ENCODE measurements at places on chromosomes 3 and 15.

DNA sequence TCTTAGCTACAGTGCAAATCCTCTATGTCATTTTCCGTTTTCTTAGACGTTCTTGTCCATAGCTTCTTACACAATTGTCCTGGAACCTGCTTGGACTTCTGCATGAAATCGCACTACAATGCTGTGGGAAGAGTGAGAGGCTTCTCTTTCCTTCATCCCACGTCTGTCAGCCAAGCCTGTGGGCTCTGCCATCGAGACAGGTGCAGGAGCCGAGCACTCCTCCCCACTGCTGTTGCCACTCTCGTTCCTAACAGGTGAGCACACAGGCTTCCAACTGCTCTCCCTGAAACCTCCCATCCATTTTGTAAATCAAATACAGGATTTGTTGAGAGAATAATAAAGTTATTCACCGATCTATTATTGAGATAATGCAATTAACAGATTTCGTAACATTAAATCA lies 23.5 kb downstream of the ZXDC start:
- DNase-seq: no peak

- DNase-seq: no peak
These were observed 52.4 kb upstream of the SELENOK start for GRCh38 chr3:53944028-53944427.

GRCh38 chr3:120681506-120682038 lies 467 bp downstream of the HGD start:
- no peak for DNase-seq

- no peak for DNase-seq
These were observed 146.5 kb upstream of the ARPP21 start for GRCh38 chr3:35492841-35493240.

GRCh38 chr3:156551746-156552145 lies 3.2 kb downstream of the SSR3 start:
- peak; percentile 87 for DNase-seq

DNA sequence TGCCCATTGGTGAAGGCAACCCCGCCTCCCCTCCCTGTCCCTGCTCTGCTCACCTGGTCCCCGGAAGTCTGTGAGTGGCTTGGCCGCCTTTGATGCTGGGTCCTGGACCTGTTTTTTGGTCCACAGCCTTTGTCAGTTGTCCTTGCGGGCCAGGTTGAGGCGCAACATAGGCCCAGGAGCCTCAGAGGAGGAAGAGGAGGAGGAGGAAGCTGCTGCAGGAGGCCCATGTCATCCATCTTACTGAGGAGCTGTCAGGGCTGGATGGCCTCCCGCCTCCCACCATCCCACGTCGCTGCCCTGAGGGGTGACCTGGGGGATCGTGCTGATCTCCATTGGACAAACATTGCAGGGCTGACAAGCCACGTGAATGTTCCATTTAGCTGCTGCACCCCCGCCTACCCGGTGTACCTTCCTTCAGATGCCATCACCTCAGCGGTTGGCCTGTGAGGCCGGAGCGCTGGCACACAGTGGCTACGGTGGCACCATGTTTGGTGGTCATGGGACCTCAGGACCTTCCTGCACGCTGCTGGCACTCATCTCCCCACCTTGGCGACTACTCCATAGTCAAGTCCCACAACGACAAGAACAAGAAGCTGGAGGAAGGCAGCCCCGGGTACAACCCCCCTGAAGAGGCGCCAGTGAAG lies 106.3 kb downstream of the SMAD6 start:
- no peak for DNase-seq

- DNase-seq: peak; percentile 73
These were observed 56.0 kb downstream of the ZMAT3 start for GRCh38 chr3:179015551-179016020.

DNA sequence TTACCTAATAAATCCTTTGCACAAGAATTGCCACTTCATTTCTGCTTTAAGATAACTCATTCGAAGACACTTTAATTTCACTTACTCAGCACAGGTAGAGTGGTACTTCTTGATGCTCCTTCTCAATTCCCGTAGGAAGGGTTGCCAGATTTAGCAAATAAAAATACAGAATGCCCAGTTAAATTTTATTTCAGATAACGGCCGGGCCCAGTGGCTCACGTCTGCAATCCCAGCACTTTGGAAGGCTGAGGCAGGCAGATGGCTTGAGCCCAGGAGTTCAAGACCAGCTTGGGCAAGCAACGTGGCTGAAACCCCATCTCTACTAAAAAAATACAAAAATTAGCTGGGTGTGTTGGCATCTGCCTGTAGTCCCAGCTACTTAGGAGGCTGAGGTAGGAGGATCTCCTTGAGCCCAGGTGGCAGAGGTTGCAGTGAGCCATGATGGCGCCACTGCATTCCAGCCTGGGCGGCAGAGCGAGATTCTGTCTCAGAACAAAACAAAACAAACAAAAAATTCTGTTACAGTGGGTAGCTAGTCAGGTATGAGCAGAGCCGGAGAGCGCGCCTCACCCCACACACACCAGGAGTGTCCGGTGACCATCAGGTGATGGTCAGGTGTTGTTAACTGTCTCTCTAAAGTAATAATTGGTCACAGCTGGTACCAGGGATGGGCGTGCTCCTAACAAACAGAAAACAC lies 92.8 kb downstream of the DNAH12 start:
- no peak for DNase-seq

- DNase-seq: no peak
These were observed 137.4 kb downstream of the GAP43 start for GRCh38 chr3:115760716-115761115.

DNA sequence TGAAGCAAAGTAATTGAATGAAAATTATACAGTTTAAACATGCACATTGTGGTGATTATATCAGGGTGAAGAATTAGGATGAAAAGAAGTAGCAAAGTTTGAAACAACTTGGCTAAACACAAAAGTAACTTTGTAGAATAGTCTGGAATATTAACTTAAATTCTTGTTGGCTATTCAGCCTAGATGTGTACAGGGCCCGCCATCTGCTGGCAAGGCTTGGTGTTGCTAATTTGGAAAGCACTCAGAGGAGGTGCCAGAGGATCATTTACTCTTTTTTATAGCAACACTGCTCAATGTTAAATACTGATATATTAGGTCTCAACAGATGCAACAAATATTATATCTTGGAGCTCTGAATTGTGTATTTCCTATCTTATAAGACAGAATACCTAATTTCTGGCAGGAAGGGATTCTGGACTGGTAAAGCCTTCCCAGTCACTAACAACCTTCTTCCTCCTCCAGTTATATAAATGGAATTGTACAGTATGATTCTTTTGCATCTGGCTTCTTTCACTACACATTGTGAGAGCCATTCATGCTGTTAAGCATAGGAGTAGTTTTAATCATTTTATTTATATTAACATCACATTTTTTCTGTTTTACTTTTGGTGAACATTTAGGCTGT lies 36.1 kb downstream of the TTC23 start:
- DNase-seq: peak; percentile 68

GRCh38 chr3:48409291-48410201 lies 20.3 kb downstream of the PLXNB1 start:
- no peak for DNase-seq

DNA sequence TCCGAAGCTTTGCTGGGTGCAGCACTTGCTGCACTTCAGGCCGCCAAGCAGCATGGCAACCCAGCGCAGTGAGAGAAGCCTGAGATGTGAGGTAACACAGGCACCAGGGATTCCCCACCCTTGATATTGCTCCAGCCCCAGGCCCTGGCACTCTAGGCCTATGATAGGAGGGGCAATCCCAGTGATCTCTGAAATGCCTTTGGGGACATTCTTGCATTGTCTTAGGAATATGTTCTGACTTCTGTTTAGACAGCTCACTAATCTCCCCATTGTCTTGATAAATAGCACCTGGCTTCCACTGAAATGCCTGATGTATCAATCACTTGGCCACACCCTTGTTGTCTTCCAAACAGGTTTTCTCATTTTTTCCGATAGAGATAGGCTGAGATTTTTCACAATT lies 102.8 kb downstream of the SOX14 start:
- no peak for DNase-seq

GRCh38 chr3:167872032-167872431 lies 136.5 kb downstream of the SERPINI1 start:
- no peak for DNase-seq

DNA sequence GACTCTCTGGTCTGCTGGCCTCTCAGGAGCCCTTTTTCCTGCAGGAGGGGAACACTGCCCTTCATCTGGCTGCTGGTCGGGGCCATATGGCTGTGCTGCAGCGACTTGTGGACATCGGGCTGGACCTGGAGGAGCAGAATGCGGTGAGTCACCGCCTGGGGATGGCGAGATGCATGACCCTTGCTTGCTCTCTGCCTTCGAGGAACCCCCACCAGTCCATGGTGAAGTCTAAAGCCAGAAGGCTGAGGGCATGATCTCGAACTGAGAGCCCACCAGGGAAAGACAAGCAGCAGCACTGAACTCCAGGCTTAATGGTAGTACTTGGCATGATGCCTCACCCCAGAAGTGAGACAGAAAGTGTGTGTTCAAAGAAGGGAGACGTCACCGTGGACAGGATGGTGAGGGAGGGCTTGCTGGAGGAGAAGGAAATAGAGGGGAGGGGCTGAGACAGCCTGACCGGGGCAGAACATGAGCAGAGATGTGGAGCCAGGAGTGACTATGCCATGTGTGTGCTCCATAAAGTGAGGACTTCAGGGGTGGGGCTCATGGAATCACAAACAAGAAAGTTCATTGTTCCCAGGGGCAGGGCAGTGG lies 19.2 kb downstream of the ANKDD1A start:
- peak; percentile 19 for DNase-seq

DNA sequence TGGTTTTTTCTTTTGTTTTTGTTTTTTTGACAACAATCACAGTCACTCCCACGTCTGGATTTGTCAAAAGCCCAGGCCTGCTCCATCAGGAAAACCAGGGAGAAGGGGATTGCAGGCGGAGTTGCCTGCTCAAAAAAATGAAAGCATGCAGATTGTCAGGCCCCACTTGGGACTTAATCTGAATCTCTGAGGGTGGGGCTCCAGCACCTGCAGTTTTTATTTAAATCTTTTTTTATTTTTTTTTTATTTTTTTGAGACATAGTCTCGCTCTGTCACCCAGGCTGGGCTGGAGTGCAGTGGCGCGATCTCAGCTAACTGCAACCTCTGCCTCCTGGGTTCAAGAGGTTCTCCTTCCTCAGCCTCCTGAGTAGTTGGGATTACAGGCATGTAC lies 140.9 kb downstream of the FOXP1 start:
- DNase-seq: no peak

- peak; percentile 53 for DNase-seq
These were observed 26.9 kb upstream of the LINGO1 start for GRCh38 chr15:77659350-77660321.

DNA sequence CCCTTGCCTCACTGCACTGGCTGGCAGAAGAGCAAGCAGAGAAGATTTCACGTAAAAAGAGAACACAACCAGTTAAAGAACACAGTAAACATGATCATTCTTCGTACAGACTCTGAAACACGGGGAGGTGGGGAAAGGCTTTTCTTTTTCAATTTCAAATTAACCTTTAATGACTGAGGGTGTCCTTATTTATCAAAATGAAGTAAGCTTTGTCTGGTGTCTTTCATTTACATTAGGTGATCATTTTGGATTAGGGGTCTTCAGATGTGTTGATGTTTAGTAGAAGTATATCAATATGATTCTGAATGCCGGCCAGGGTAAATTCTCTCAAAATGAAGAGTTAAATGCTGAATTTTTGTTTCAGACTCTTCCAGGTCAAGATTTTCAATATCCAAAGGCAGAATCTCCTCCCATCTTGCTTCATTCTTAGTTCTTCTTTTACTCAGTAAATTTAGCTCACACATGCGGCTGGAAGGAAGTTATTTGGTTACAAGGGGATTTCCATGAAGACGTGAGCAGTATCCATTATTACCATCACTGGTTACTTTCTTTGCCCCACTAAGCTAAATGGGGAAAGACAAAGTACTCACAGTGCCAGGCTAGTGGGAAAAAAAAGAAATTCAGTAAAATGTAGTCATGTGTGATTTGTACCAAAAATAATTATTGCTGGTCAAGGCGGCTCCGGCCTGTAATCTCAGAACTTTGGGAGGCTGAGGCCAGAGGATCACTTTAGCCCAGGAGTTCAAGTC lies 272.2 kb upstream of the NR2F2 start:
- DNase-seq: no peak

- no peak for DNase-seq
These were observed 10.7 kb downstream of the SLC33A1 start for GRCh38 chr3:155843569-155843968.

DNA sequence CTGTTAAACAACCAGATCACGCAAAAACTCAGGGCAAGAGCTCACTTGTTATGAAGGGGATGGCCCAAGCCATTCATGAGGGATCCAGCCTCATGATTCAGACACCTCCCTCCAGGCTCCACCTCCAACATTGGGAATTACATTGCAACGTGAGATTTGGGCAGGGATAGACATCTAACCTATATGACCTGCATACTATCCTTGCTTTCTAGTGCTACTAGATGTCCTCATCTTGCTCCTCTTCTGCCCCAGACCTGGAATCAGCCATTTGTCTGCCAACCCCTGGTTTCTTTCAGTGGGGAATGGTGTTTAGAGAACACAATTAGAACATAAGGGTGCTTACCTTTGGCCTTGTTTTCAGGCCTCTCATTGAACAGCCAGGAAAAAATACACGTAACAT lies 63.2 kb downstream of the RPN1 start:
- no peak for DNase-seq

DNA sequence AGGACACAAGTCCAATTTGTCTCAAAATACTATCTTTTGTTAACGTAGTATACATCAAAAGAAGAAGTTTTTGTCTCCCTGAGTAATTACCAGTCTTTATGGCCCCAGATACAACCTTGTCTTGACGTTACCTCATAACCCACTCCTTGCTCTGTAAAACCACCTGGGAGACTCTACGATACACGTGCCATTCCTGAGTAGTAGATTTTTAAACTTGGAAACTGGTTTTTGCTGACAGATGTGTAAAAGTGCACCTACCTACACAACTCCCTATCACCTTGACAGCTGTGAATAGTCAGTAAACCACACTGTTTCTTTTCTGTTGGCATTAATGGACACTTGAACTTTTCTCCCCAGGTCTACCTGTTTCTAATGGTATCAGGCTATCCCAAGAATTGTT lies 51.7 kb upstream of the RARB start:
- DNase-seq: no peak

DNA sequence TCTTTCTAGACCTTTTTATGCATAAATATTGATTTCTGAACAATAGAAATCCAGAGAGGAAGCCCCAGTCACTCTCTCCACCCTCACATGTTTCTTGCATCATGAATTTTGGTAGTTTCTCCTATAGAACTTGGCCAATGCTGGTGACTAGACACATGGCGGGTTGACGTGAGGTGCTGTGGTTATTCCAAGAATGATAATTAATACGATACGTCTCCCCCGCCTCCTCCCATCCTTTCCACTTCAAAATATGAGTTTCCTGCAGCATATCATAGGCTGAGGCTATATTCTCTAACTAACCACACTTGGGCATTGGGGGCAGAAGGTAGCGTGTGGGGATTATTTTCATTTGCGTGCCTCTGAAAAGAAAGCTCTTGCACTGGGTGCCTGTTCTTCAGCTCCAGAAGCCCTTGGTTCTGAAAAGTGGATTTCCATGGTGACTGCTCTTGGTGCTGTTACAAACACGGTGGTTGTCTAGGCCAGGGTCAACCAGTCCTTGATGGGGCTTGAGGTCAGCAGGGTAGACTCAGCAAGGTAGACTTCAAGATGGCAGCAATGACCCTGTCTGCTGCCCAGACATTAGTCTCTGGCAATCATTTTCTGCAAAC lies 5.3 kb downstream of the TNFSF10 start:
- DNase-seq: peak; percentile 62
